ENCODE measurements at places on chromosomes 12 and 14. TPM values are rescaled to one million over a fixed set of nuclear protein-coding genes. Genes with fewer than 3 reads are reported as not detected.

Gene RHEBL1
- total RNA-seq = not detected

Gene TRHDE
- 12.1 TPM for total RNA-seq

Gene B3GNT4
- not detected for total RNA-seq

Gene NOS1
- total RNA-seq = 0.10 TPM

Gene CCDC92
- total RNA-seq = 31.9 TPM

Gene EPYC
- total RNA-seq = not detected

Gene TSHR
- not detected for total RNA-seq

Gene TMEM229B
- 24.7 TPM for total RNA-seq

Gene GZMH
- total RNA-seq = 1.3 TPM

Gene PMCH
- total RNA-seq = not detected

Gene RASSF9
- 2.0 TPM for total RNA-seq

Gene LAG3
- total RNA-seq = 2.3 TPM

Gene CLECL1
- total RNA-seq = 0.91 TPM

Gene PRB4
- total RNA-seq = not detected

Gene SLC10A1
- 0.23 TPM for total RNA-seq

Gene CCDC85C
- 30.1 TPM for total RNA-seq

Gene GRIP1
- total RNA-seq = 31.1 TPM

Gene PRPH
- 1.7 TPM for total RNA-seq

Gene DNAJC22
- total RNA-seq = 0.16 TPM

Gene FAM90A1
- 0.65 TPM for total RNA-seq

Gene KLRK1
- 7.6 TPM for total RNA-seq

Gene RBP5
- 7.5 TPM for total RNA-seq
